ENCODE measurements at places on chromosomes 12 and 14.
A peak's percentile ranks its signal among the peaks of the same experiment; 100 is the strongest.

GRCh38 chr12:121626853-121627640, 717 bp downstream of the ORAI1 start:
- DNase-seq = peak; percentile 82

DNA sequence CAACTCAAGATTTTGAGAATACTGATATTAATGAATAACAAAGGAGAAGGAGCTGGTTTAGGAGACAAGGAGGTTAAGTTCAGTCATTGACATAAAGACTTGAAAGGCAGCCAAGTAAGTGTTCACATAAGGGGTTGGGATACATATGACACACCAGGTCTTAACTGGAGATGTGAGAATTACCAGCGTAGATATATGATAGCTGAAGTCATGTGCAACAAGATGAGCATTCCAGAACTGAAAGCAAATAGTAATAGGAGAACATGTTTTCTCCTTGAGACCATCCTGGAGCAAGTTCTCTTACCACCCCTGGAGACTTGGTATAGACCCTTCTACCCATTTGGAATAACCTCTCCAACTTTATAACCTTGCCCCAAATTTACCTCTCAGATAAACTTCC, 43.3 kb upstream of the NPFF start:
- no peak for DNase-seq

GRCh38 chr14:100317912-100318808, 5.0 kb upstream of the SLC25A47 start:
- peak; percentile 56 for DNase-seq

- DNase-seq = no peak
Measured at GRCh38 chr12:100184549-100185145, 16.0 kb upstream of the ACTR6 start.

- DNase-seq = no peak
Measured at GRCh38 chr14:104394409-104394851, 185.1 kb upstream of the C14orf180 start.

- no peak for DNase-seq
Measured at GRCh38 chr12:41122894-41123293, 65.2 kb upstream of the PDZRN4 start.

GRCh38 chr14:85907536-85907935, 377.6 kb downstream of the FLRT2 start:
- DNase-seq = no peak

- no peak for DNase-seq
Measured at GRCh38 chr12:121326996-121327674, 25.1 kb downstream of the ANAPC5 start.

- peak; percentile 66 for DNase-seq
Measured at GRCh38 chr12:47819896-47820630, at the start of gene HDAC7. HDAC7 (minus strand) TSS chr12:47819903; CDS start chr12:47819785, 118 bp downstream.

DNA sequence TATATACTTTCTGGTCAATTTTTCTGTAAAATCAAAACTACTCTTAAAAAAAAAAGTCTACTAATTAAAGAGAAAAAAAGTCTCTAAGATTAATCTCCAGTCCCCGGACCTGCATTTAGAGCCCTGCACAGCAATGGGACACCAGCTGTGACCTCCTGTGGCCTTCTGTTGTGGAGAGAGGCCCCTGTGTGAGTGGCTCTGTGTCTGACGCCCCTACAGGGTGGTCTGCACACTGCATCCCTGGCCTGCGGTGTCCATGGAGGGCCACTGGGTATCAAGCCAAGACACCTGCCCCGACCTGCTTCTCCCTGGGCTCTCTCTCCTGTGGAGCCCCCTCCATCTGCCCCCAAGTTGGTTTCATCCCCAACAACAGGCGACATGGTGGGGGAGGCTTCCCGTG, 248.0 kb upstream of the DIO3 start:
- no peak for DNase-seq

- no peak for DNase-seq
Measured at GRCh38 chr12:110782094-110782493, 39.4 kb upstream of the PPP1CC start.

DNA sequence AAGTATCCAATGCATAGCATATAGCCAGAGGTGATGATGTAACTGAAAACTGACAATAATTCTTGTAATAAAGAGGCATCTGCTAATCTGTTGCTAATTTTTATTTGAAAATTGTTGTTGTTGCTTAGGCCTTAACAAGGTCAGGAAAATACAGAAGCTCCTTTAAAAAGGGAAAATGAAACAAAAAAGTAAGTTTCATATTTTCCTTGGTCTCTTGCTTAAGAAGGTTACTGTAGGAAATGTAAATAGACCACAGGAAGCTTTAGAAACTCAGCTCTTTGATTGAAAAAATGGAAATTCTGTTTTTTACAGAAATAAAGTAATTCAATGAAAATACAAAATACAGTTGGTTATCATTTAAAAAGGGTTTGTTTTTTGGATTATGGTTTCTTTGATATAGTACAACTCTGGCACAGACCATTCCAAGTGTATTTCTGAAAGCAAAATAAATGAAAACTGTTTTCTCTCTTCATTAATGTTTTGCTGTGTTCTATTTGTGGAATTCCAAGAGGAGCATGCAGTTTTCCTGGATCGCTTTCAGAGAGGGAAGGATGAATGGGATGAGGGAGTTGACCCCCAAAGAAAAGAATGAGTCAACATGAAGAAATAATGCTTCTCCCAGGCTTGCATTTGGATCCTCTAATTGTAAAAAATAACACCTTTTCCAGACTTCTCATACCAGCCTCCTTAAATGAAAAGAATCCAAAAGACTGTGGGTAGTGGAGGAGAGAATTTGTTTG, 398.0 kb upstream of the FAR2 start:
- no peak for DNase-seq

GRCh38 chr12:78981-79380, 12.4 kb downstream of the IQSEC3 start:
- DNase-seq = no peak

DNA sequence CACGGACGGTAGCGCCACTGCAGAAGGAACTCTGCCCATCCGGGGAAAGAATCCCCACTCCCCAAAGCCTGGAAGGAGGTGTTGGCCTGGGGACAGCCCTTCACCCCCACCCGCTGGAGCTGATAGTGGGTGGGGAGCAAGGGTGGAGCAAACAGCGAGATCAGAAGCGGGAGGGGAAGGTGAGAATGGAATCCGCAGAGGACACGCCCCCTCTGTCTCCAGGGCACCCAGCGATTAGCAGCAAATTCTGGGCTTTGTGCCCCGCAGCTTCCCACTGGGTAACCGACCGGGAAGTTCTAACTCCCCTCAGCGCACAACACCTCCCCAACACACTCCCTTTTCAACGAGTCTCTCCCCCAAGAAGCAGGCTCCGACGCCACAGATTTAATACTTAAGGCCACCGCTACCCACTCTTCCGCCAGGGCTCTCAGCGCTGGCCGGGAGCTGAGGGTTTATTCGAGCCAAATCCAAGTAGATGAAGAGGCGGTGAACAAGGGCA, 1.4 kb downstream of the SLC25A29 start:
- DNase-seq = no peak

DNA sequence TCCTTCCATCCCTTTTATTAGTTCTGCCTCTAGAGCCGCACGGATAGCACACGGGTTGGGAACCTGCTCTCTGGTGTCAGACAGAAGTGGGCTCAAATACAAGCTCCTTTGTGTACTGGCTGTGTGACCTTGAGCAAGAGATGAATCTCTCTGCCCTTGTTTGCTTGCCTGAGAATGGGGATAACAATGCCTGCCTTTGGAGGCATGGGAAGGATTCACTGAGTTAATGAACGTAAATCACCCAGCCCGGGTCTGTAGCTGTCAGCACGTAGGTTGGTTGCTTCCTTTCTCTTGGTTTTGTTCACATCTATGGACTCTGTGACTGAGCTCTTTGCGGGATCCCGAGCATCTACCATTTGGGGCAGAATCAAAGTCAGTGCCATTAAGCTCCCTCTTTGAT, 79.3 kb upstream of the NRXN3 start:
- no peak for DNase-seq

DNA sequence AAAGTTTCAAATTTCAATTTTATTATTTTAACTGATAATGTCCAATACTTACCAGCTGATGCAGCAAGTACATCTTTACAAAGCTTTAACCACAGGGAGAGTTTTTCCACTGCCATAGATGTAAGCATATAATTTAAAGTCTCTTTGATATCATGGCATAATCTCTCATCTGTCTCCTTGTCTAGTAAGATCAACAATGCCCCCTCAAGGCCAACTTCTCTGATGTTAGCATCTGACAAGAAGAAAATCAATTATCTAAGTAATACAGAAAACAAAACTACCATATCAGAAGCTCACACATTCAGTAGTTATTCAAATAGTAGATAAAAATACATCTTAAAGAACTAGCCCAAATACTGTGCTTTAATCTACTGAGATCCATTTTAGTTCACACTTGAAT, 94.2 kb downstream of the HEATR5A start:
- DNase-seq = no peak

GRCh38 chr12:121295746-121296617, 527 bp downstream of the CAMKK2 start:
- peak; percentile 3 for DNase-seq

- no peak for DNase-seq
Measured at GRCh38 chr12:71904629-71905028, 34.0 kb upstream of the TPH2 start.

- no peak for DNase-seq
Measured at GRCh38 chr12:80015660-80016059, 80.8 kb upstream of the PPP1R12A start.

DNA sequence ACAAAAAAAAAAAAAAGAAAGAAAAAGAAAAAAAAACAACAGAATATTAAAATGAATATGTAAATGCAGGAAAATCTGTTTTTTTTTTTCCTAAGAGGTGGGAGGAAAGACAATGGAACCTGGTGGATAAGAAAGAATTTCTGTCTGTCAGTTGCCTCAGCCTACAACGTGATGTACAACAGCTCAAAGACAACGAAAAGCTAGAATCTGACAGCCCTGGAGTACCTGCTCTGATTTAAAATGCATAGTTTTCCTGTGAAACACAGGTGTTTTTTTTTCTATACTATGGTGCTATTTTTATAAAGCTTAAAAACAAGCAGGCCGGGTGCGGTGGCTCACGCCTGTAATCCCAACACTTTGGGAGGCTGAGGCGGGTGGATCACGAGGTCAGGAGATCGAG, 30.0 kb upstream of the ULK1 start:
- no peak for DNase-seq

- no peak for DNase-seq
Measured at GRCh38 chr12:11183011-11183410, 3.7 kb downstream of the TAS2R42 start.

- DNase-seq = no peak
Measured at GRCh38 chr12:113214895-113215400, 6.3 kb upstream of the TPCN1 start.

- DNase-seq = no peak
Measured at GRCh38 chr12:119748497-119748896, 80.6 kb downstream of the PRKAB1 start.
